ENCODE measurements at places on chromosomes 12 and 14. TPM values are rescaled to one million over a fixed set of nuclear protein-coding genes. Genes with fewer than 3 reads are reported as not detected.

DNA sequence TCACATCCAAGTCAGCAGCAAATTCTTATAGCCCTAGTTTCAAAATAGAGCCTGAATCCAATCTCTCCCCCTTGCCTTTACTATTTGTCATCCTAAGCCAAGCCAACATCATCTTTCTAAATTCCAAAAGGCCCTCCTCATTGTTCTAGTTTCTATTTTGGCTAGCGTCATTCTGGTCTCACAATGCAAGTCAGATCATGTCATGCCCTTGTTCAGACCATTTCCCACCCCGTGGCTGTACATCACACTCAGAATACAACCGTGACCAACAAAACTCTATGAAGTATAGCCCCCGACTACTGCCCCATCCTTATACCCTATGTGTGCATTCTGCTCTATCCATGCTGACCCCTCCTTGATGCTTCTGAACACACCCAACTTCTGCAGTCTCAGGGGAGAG, 12.3 kb upstream of the GNG2 start:
- no peaks in the 10 kb centered on the region for H3K36me3 ChIP-seq
- H3K27me3 ChIP-seq, result no peaks in the 10 kb centered on the region
- no peak overlapping the region for H3K4me3 ChIP-seq

DNA sequence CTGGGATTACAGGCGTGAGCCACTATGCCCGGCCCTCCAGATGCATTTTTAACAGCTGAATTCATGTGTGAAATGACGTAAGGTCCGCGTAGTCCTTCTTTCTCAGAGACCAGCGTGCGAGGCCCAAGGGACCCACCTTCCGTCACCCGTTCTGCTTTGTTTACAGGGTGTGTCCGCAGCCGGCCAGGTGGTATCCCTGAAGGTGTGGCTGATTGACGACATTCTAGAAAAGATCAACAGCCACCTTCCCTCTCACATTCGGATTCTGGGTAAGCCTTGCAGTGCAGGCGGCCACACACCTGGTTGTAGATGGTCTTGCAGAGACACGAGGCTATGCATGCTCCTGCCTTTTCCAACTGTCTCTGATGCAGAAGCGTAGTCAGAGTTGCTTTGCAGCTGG, 9.9 kb downstream of the PUS1 start:
- no peak overlapping the region for H3K27ac ChIP-seq
- no peak for DNase-seq
- H3K4me3 ChIP-seq, result no peak overlapping the region
- H3K4me1 ChIP-seq, result no peaks in the 10 kb centered on the region

- no peaks in the 10 kb centered on the region for H3K4me1 ChIP-seq
- no peaks in the 10 kb centered on the region for H3K27me3 ChIP-seq
- H3K27ac ChIP-seq, result no peak overlapping the region
- no peak overlapping the region for H3K4me3 ChIP-seq
- no peaks in the 10 kb centered on the region for H3K36me3 ChIP-seq
These were observed 122.1 kb upstream of the PTPRB start for GRCh38 chr12:70759161-70759918.

DNA sequence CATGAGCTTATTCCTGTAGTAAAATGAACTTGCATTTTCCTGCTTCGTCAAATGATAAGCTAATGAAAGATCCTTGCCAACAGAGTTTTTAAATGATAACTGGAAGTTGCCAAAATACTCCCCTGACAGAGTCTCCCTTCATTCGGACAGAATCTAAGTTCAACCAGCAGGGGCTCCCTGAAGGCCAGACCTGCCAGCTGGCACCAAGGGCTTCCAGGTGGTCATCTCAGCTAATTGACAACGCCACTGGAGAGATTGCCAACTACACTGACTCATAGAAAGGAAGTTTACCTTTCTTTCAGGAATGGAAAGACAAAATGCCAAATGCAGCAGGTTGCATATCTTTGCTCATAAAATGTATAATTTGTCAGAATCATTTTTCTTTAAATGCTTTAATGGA, 462.8 kb downstream of the GXYLT1 start:
- no peak overlapping the region for H3K27ac ChIP-seq
- H3K4me3 ChIP-seq, result no peak overlapping the region
- H3K27me3 ChIP-seq, result no peaks in the 10 kb centered on the region
- DNase-seq, result no peak
- H3K4me1 ChIP-seq, result no peaks in the 10 kb centered on the region

FBXO21 gene
- 13.8 TPM for total RNA-seq

FKBP3 gene
- 53.1 TPM for total RNA-seq

RPGRIP1 gene
- total RNA-seq, result 0.31 TPM

DNA sequence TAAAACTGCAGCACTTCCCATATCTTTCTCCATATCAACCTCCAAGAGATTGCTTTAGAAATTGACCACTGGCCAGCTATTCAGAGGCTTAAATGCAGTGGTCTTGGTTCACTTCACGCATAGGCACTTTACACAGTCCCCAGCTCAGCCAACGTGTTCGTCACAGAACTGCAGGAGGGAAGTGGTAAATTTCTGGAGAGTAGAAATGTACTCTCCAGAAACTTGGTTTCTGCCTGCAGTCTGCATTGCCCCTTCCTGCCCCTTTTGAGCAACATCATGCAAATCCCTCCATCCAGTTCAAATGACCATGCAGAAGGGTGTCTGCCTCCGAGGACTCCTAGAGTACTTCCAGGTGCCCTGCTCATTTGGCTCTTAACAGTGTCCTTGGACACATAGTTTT, 42.7 kb upstream of the NEDD1 start:
- no peaks in the 10 kb centered on the region for H3K27me3 ChIP-seq
- H3K4me1 ChIP-seq, result no peaks in the 10 kb centered on the region
- no peak overlapping the region for H3K4me3 ChIP-seq
- DNase-seq, result no peak

ZNF140 gene
- total RNA-seq, result 4.0 TPM

GRCh38 chr12:66709457-66709773, 30.5 kb upstream of the GRIP1 start:
- H3K4me1 ChIP-seq, result no peaks in the 10 kb centered on the region
- DNase-seq, result no peak
- H3K4me3 ChIP-seq, result no peak overlapping the region
- H3K27ac ChIP-seq, result no peak overlapping the region
- H3K27me3 ChIP-seq, result no peaks in the 10 kb centered on the region
- no peaks in the 10 kb centered on the region for H3K36me3 ChIP-seq

DNA sequence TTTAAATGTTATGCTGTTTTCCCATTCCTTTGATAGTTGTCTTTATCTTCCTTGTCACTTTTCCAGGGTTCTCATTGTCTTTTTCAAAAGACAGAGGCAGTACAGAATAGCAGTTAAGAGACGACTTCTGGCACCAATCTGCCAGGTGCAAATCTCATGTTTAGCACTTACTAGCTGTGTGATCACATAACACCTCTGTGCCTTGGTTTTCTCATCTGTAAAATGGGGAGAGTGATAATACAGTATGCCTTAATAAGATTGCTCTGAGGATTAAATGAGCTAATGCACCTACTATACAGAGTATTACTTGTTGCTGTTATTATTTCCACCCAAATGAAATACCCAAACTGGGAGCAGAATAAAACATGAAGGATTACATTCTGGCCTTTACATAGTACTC, 4.8 kb downstream of the GPR135 start:
- no peak overlapping the region for H3K27ac ChIP-seq
- no peaks in the 10 kb centered on the region for H3K4me1 ChIP-seq
- H3K36me3 ChIP-seq, result peaks cover 21% of the 10 kb centered on the region
- no peak for DNase-seq

FUT8 gene
- 13.3 TPM for total RNA-seq

INHBC gene
- total RNA-seq, result 0.07 TPM

DNA sequence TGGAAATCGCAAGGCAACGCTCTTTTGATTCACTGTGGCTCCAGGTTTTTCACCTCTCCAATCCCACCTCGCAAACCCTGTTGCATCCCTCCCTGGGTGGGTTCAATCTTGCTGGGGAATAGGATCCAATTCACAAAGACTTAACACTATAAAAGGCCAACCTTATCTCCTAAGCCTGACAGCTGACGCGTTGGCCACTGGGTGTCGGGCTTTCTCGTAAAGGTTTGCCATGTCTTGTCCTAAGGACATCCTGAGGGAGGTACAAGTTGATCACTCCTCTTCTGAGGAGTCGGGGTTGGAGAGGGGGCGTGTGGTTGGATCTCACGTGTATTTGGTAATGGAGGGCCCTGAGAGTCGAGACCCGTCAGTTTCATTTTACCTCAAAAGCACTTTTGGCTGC, 112.6 kb upstream of the FZD10 start:
- no peak overlapping the region for H3K27ac ChIP-seq
- DNase-seq, result no peak
- H3K27me3 ChIP-seq, result no peaks in the 10 kb centered on the region
- H3K36me3 ChIP-seq, result no peaks in the 10 kb centered on the region
- no peaks in the 10 kb centered on the region for H3K4me1 ChIP-seq
- no peak overlapping the region for H3K4me3 ChIP-seq

Measured in K562 (cell line).